Bronchial epithelial cell (primary cell): ENCODE measurements at places on chromosomes 2 and 18.

DNA sequence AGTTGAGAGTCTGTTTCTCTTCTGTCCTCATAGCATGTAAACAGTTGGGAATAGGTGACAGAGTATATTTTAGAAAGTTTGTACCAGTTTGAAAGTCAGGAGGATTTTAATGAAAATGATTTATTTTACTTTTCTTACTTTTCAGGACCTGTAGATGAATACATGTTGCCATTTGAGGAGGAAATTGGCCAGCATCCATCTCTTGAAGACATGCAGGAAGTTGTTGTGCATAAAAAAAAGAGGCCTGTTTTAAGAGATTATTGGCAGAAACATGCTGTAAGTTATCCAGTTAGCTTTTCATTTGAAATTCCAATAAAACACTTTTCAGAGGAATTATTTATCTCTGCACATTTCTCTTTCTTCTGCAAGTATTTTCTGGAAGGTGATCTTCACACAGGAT, 81.1 kb downstream of the ACVR2A start:
- no peak for DNase-seq

GRCh38 chr18:76823587-76824011, 1.2 kb downstream of the ZNF236 start:
- no peak for DNase-seq

GRCh38 chr2:2870106-2870505, 507.5 kb downstream of the EIPR1 start:
- DNase-seq: no peak

GRCh38 chr2:119544939-119545475, 758 bp downstream of the CFAP221 start:
- no peak for DNase-seq

GRCh38 chr2:33022989-33023727, 76.4 kb downstream of the LTBP1 start:
- peak; percentile 87 for DNase-seq

- no peak for DNase-seq
These were observed 603.9 kb upstream of the FANCL start for GRCh38 chr2:58845011-58845410.

DNA sequence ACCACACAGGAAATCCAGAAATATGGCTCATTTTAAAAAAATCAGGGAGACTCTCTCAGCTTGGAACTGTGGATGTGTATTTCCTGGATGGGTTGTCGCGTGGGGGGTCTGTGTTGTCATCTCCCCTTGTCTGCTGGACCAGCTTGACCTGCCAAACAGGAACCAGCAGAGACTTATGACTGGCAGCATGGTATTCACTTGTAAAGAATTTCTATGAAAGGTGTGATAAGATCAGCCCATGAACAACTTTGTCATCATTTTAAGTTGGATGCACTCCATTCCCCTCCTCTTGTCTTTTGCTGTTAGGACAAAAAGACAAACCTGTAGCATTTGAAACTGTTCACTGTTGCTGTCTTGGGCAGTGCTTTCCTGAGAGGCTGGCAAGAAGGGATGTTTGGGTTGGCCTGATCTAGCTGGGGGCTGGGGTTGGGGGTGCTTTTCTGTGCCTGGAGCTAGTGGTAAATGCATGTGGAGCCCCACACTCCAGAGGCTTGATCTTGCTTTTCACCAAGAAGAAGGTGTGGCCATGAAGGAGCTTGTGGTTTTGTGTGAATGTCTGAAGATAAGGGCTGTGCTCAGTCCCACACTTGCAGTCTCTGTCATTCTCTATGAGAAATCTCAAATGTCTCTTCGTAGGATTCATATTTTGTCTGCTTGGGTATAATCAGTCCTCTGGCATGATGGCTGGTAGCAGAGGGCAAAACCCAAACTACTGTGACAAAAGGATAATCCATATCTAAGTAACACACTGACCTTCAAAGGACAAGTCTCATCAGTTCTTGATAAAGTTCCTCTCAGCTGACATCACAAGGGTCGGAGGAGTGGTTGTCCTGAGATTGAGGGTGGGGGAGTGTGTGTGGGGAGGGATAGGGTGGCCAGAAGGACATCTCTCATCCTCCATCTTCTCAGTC, 39.0 kb downstream of the RALB start:
- DNase-seq: peak; percentile 77

GRCh38 chr2:119940856-119941255, 72.0 kb upstream of the EPB41L5 start:
- no peak for DNase-seq

- no peak for DNase-seq
These were observed 115.2 kb upstream of the KLHL29 start for GRCh38 chr2:23269747-23270146.

DNA sequence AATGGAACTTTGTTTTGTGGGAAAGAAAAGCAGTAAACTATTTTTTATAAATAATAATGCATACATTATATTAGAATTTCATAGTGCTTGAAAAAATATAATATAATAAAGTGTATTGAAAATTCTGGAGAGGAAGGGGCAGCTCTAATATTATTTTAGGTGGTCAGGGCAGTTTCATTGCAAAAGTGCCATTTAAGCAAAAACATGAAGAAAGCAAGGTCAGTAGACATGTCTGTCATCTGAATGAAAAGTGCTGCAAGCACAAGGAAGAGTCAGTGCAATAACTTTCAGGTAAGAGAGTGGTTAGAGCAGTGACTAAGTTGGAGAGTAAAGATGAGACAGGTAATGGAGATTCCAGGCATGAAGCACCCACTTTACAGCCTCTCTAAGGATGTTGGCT, 435.6 kb upstream of the REG3G start:
- no peak for DNase-seq

- peak; percentile 82 for DNase-seq
These were observed 8.8 kb downstream of the PRLH start for GRCh38 chr2:237574894-237575868.

- DNase-seq: no peak
These were observed 36.8 kb downstream of the KCTD1 start for GRCh38 chr18:26511339-26512071.

DNA sequence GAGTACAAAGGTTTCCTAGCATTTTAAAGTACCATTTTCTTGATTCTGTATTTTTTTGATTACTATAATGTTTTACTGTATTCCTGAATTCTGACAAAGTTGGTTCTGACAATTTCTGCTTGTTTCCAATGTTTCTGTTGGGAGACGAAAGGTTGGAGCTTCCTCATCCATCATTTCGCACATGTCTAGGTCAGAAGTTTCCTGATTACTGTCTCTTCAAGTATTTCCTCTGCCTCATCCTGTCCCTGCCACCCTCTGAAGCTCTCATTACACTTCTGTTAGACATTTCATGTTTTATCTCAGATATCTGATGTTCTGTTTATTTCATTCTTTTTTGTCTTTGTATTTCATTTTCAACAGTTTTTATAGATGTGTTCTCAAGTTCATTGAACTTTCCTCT, 895.8 kb downstream of the TSN start:
- DNase-seq: no peak

DNA sequence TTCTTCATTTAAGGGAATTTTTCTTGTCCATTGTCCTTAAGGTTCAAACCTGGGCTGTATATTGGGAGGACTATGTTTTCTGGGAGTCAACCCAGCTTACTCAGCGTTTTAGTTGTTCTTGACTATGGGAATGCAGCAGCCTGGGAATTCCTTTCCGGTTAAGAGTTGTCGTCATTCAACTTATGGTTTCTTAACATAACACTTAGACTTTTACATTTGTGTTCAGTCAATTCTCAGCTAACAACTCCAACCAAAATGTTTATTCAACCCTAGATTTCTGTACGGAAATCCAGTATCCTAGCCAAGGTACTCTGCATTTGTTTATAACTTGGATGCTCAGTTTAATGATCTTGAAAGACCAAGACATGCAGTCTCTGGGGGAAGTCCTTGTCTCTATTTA, 960.9 kb downstream of the CBLN2 start:
- DNase-seq: no peak

DNA sequence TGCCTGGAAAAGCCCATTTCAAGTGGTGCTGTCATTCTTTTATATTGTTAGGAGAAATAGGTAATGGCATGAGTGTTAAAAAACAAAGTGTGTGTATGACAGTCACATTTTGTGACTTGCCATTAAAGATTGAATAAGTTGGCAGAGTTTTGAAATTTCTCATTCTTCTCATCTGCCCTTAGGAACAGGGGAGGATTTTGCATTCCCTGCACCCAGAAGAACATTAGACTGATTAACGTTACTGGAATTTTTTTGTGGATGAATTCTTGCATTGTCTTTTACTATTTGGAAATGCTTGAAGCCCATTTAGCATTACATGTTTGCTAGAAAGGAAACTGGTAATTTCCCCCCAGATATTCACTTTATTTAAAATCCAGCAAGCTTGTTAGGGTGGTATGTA, 162.2 kb downstream of the BABAM2 start:
- DNase-seq: no peak

DNA sequence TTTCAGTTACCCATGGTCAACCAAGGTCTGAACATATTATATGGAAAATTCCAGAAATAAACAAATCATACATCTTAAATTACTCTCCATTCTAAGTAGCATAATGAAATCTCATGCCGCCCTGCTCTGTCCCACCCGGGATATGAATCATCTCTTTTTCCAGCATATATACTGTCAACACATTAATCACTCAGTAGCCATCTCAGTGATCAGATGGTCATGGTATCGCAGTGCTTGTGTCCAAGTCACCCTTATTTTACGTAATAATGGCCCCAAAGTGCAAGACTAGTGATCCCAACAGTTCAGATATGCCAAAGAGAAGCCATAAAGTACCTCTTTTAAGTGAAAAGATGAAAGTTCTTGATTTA, 43.8 kb downstream of the OSBPL6 start:
- DNase-seq: peak; percentile 87

DNA sequence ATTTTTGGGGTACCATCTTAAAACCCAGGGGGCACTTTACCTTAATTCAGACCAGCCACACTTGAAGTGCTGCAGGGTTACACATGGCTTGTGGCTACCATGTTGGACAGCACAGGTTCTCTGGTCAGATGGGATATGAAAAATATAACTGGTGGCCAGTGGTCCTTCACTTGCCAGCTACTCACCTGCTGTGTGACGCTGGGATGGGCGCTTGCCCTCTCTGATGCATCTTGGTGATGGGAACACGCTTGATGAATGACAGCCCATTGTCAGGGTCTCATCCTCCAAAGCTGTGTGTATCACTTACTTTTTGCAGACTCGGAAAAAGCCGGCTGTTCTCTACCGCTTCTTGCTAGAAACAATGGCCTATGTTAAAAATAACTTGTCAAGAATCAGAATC, 22.5 kb downstream of the HJURP start:
- DNase-seq: no peak

DNA sequence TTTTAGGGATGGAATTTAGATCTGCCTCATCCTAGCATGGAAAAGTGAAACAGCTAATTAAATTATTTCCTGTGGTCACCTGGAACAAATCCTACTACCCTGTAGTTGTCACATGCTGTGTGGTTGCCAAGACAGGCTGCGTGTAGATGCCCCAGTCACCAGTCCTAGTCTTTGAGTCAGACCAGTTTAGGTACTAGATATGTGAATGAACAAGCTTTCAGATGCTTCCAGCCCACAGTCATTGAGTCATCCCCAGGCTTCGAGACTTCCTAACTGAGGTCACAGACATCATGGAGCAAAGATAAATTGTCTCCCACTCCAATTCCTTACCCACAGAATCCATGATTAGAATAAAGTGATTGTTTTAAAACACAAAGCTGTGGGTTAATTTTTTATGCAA, 35.8 kb upstream of the GRB14 start:
- peak; percentile 94 for DNase-seq

- DNase-seq: peak; percentile 99
These were observed 21.6 kb upstream of the DSC3 start for GRCh38 chr18:31064130-31064529.

- DNase-seq: peak; percentile 62
These were observed 18.2 kb downstream of the RPL37A start for GRCh38 chr2:216516730-216517350.

- no peak for DNase-seq
These were observed 293.6 kb upstream of the TNP1 start for GRCh38 chr2:217153510-217153909.

- no peak for DNase-seq
These were observed 119.0 kb downstream of the TRIB2 start for GRCh38 chr2:12835733-12836132.

DNA sequence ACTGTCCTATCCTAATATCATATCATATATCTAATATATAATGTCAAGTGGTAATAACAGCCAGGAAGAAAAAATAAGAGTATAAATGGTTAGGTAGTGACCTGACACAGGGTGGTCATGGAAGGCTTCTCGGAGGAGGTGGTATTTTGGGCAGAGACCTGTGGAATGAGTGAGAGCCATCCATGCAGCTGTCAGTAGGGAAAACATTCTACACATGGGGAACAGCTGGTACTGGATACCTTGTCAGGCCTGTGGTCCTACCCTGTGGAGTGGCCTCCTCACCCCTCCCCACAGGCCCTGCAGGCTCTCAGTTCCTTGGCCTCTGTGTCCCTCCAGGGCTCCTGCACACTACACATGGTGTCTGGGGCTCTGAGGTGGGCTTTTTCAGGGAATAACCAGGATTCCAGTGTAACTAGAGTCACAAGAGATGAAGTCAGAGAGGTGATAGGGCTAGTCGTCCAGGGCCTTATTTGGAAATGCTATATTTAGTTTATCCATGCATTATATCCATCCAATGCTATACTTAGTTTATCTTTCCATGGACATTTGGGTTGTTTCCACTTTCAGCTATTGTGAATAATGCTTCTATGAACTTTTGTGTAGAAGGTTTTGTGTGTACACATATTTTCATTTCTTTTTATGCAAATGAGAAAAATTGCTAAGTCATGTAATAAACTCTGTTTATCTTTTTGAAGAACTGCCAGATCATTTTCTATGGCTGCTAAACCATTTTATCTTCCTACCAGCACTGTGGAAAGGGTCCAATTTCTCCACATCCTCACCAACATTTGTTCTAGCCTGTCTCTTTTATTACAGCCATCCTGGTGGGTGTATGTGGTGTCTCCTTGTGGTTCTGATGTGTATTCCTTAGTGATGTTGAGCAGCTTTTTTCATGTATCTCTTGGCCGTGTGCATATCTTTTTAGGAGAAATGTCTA, 75.6 kb downstream of the TPGS2 start:
- no peak for DNase-seq

GRCh38 chr2:119455066-119455718, 23.5 kb downstream of the TMEM37 start:
- no peak for DNase-seq

DNA sequence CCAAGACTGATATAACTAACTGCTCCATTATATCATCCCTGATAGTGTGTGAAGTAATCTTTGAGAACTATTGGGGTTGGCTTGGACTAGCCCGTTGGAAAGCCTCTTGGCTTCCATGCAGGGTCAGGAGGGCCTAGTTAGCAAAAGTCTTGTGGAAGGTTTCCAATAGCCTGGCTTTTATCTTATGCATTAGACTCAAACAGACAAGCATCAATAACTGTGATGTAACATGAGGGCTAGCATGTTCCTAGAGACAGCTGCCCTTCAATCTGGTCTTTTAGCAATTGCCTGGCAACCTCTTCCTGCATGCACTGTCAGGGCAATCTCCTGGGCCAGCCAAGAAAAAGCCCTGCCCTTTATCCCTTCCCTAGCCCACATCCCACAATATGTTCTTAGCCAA, 18.2 kb downstream of the SLC8A1 start:
- no peak for DNase-seq

DNA sequence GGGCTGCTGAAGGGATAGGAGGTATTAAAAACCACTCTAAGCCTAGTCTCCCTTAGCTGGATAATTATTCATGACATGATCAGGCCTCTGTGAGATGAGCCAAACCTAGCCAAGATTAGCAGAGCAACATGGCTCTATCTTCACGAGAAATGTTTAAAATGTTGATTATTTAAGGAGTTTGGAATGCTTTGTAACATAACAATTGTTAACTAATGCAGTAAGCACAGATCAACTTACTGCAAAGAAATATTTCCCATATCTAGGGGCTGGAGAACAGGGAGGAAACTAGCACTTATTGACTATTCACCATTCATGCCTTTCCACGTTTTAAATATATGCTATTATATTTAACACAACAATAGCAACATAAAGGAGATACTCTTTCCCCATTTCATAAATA, 833.7 kb upstream of the CHAC2 start:
- no peak for DNase-seq
